ENCODE measurements at places on chromosomes 7 and 10.

DNA sequence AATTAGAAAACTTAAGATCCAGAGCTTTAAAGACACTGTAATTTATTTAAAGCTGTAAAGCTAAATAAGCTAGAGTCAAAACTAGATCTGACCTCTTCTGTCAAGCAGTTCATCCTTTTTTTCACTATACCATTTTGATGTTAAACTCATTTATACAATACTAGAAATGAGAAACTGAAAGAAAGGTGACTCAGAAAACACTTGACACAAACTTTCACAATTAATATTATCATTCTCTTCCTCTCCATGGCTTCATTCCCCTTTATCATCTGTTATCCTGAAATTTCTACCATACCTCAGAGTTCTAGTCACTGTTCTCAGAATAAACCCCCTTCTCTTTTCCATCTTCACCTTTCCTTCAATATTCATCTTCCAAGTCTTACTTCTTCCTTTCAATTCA lies 1.3 kb downstream of the FIGNL1 start:
- peaks cover 16% of the 10 kb centered on the region for H3K4me1 ChIP-seq
- peaks cover 2% of the 10 kb centered on the region for H3K36me3 ChIP-seq
- H3K27ac ChIP-seq: peak overlapping the region; percentile 26
- DNase-seq: no peak

- H3K4me1 ChIP-seq: no peaks in the 10 kb centered on the region
- no peak overlapping the region for H3K4me3 ChIP-seq
- no peak overlapping the region for H3K27ac ChIP-seq
- no peaks in the 10 kb centered on the region for H3K36me3 ChIP-seq
- no peak for DNase-seq
Measured at GRCh38 chr7:101402081-101402779, 39.6 kb downstream of the COL26A1 start.

DNA sequence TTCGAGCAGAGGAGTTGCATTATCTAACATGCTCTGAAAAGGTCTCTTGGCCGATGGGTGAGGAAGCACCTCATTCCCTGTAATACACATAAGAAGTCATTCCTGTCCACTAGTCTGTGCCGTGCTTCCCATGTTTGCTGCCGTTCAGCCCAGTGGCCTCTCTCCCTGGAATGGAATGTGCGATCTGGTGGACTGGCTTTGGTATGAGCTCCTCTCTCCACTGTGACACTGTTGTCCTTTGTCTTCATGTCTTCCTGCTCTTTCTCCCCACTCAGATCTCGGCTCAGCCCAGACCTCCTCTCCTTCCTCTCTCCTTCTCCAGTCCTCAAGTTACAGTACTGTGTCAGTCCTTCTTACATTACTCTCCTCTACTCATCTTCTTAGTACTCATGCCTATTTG lies 192.8 kb upstream of the KLF6 start:
- H3K4me3 ChIP-seq: no peak overlapping the region
- no peak overlapping the region for H3K27ac ChIP-seq
- no peaks in the 10 kb centered on the region for H3K36me3 ChIP-seq
- peaks cover 4% of the 10 kb centered on the region for H3K4me1 ChIP-seq
- no peak for DNase-seq
- no peaks in the 10 kb centered on the region for H3K27me3 ChIP-seq

- H3K4me1 ChIP-seq: no peaks in the 10 kb centered on the region
- no peak overlapping the region for H3K27ac ChIP-seq
- no peak overlapping the region for H3K4me3 ChIP-seq
- no peaks in the 10 kb centered on the region for H3K36me3 ChIP-seq
Measured at GRCh38 chr7:46764100-46764936, 817.6 kb downstream of the TNS3 start.
